Stimulated activated naive CD4-positive, alpha-beta T cell treated with Interleukin-2 at 50 U/mL for 16 hours (primary cell): ENCODE measurements at places on chromosomes 1 and 21.

GRCh38 chr1:41446851-41447610, 37.5 kb downstream of the EDN2 start:
- DNase-seq: no peak

- DNase-seq: no peak
Measured at GRCh38 chr1:65317866-65318653, 8.7 kb downstream of the DNAJC6 start.

GRCh38 chr1:9719978-9720722, 68.6 kb downstream of the PIK3CD start:
- DNase-seq: no peak

DNA sequence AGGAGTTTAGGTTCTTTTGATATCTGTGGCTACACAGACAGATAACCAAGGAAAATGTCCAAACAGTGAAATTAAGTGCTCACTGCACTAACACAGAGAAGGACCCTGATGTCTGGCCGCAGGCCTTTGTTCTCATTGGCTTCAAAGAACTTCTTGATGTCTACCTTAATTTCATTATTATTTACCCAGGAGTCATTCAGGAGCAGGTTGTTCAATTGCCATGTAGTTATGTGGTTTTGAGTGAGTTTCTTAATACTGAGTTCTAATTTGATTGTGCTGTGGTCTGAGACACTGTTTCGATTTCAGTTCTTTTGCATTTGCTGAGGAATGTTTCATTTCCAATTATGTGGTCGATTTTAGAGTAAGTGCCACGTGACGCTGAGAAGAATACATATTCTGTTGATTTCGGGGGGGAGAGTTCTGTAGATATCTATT, 15.2 kb upstream of the LGALS8 start:
- DNase-seq: no peak

DNA sequence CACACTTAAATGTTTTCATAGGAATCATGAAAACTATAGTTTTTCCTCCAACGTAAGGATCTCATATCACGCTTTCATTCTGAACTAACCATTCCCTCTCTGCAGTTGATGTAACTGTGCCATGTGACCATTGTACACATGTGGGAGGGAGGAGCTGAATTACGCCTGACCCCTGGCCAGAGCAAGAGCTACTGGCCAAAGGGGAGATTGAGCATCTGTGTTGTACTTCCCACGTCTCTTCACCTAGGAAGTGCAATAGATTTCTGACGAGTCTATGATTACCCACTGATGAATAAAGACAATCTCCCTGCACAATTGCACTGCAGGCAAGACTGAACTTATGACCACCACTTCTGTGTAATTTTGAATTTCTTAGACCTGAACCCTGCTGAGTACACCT, 24.0 kb downstream of the PTPRC start:
- no peak for DNase-seq

- no peak for DNase-seq
Measured at GRCh38 chr1:27331922-27332321, 9.9 kb upstream of the SYTL1 start.

GRCh38 chr1:42978317-42979035, 19.8 kb upstream of the SLC2A1 start:
- DNase-seq: no peak

DNA sequence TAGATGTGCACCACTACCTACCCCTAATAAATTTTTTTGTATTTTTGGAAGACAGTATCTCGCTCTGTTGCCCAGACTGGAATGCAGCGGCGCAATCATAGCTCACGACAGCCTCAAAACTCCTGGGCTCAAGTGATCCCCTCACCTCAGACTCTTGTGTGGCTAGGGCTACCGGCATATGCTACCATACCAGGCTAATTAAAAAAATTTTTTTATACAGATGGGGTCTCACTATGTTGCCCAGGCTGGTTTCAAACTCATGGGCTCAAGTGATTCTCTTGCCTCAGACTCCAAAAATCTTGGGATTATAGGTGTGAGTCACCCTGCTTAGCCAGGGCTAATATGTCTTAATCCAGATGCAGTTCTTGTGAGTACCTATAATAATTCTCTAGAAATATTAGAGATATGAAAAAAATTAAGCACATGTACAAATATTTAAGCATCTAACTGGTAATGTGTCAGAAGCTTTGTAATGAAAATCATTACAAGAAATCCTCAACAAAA, 9.5 kb downstream of the SORT1 start:
- DNase-seq: no peak

GRCh38 chr1:230365723-230366307, 60.3 kb downstream of the PGBD5 start:
- no peak for DNase-seq

DNA sequence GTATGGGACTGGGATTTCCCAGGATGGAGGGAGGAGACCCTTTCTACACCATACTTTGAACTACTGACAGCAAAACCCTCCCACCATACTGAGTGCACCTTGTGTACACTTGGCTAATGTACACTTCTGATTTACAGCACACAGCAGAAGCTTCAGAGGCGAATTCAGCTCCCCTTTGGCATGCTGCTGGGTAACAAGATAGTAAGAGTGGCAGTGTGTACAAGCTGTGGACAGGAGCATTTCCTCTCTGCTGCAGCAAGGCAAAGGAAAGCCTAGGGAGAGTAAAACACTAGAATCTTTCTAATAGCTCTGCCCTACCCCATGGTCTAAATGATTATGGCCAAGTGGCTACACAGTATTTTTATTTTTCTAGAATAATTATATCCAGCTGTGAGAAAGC, 83.9 kb upstream of the ARTN start:
- DNase-seq: no peak

- peak; percentile 59 for DNase-seq
Measured at GRCh38 chr1:9426291-9426711, 113.0 kb upstream of the SLC25A33 start.

GRCh38 chr1:227508431-227508830, 54.9 kb upstream of the ZNF678 start:
- no peak for DNase-seq

- DNase-seq: no peak
Measured at GRCh38 chr21:34202553-34203372, 129.4 kb downstream of the MRPS6 start.

- no peak for DNase-seq
Measured at GRCh38 chr21:37582590-37582989, 216.0 kb downstream of the DYRK1A start.

GRCh38 chr1:225595974-225596551, 56.9 kb downstream of the ENAH start:
- DNase-seq: no peak

- DNase-seq: no peak
Measured at GRCh38 chr1:220885971-220886370, 6.7 kb downstream of the HLX start.

DNA sequence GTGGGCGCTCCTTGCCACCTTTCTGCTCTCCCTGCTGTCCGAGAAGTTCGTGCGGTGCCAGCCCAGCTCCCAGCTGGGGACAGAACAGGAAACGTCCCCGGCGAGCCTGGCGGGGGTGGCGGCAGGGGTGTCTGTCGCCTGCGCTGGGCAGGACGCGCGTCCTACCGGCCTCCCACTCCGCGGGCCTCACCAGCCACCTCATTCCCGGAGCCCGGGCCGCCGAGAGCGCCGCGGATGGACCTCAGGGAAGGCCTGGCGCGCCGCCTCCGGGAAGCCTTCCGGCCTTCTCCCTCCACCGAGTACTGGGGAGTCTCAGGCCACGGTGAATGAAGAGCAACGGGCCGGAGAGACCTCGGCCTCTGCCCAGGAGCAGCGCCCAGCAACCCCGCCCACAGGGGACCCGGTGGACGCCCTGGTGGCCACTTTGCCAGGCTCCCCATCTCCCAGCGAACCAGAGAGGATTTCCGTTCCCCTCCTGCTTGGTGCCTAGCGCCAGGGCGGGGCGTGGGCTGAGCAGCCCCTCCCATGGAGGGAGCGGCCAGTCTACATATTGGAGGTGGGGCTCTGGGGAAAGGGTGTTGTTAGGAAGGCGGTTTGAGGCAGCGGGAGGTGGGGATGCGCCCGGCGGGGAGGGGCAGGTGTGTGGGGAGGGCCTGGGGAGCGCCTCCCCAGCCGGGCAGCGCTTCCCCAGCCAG, 9.5 kb upstream of the TNFRSF14 start:
- peak; percentile 73 for DNase-seq

DNA sequence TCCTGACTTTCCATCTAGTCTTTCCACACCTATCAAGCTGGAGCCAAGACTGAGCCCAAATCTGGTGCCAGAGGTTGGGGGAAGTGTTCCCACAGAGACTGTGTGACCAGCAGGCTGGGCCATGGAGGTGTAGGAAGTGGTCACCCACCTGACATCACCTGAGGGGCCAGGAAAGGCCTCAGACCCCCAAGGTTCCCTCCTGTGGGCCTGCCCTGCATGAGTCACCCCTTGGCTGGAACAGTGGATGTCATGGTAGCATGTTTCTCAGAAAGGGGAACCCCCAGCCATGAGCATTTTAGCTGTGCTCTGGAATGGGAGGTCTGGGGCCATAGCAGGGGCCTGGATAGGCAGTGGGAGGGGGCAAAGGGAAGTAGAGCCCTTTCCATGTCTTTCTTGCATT, 5.7 kb upstream of the TNFRSF8 start:
- no peak for DNase-seq

GRCh38 chr1:145879775-145880174, 5.9 kb downstream of the ANKRD35 start:
- DNase-seq: no peak

- no peak for DNase-seq
Measured at GRCh38 chr1:161943737-161944136, 79.9 kb downstream of the OLFML2B start.

DNA sequence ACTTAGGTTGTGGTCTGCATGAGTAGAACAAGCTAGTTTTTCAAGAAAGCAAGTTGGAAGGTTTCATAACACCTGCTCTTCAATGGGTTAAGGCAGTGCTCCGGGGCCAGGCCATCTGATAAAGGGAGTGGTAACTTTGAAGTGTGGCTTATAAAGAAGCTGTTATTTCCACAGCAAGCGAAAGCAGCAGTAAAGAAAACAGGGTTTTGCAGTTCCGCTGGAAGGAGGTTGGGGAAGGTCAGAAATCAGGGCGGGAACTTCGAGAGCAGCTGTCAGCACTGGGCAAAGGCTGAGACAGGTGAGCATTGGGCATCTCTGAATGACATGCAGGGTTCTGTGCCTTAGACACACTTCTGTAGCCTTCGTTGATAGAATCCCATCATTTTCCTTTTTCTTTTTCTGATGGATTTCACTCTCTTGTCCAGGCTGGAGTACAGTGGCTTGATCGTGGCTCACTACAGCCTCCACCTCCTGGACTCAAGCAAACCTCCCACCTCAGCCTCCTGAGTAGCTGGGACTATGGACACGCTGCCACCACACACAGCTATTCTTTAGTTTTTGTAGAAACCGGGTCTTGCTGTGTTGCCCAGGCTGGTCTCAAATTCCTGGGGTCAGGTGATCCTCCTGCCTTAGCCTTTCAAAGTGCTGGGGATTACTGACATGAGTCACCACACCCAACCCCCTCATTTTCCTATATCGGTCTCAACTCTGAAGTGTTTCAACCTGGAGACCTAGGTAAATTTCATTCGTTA, 20.5 kb downstream of the TMEM51 start:
- DNase-seq: no peak

DNA sequence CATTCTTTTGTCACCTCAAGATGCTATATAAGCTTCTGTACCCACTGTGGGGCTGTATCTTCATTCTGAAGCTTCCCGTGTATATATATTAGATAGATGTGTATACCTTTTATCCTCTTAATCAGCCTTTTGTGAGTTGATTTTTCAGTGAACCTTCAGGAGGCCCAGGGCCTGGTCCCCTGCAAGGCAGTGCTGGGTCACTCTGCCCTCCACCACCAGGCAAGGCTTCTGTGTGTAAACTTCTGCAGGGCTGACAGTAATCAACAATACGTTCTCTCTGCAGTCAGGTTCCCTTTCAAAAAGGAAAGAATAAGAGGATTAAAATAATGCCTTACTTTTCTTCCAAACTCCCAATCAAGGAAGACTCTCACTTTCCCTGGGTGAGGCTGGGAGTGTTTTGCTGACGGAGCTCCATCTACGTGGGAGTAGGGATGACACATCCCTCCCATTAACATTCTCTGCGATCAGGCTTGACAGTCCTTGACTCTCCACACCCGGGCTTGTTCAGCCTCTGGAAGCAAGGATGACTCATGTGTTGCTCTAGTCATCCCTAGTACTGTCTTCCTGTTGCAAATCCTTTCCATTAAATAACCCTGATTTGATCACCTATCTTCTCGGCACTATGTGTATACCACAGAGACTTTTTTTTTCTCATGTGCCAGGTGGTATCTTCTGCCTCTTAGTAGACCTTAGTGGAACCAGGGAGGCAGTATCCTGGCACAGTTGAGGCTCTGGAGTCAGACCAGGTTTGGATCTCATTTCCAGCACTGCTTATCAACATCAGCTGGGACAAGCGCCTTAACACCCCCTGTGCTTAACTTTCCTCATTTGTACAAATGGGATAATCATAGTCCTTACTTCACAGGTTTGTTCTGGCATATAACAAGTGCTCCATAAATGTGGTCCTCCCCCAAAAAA, 70.3 kb upstream of the KCNK1 start:
- no peak for DNase-seq

DNA sequence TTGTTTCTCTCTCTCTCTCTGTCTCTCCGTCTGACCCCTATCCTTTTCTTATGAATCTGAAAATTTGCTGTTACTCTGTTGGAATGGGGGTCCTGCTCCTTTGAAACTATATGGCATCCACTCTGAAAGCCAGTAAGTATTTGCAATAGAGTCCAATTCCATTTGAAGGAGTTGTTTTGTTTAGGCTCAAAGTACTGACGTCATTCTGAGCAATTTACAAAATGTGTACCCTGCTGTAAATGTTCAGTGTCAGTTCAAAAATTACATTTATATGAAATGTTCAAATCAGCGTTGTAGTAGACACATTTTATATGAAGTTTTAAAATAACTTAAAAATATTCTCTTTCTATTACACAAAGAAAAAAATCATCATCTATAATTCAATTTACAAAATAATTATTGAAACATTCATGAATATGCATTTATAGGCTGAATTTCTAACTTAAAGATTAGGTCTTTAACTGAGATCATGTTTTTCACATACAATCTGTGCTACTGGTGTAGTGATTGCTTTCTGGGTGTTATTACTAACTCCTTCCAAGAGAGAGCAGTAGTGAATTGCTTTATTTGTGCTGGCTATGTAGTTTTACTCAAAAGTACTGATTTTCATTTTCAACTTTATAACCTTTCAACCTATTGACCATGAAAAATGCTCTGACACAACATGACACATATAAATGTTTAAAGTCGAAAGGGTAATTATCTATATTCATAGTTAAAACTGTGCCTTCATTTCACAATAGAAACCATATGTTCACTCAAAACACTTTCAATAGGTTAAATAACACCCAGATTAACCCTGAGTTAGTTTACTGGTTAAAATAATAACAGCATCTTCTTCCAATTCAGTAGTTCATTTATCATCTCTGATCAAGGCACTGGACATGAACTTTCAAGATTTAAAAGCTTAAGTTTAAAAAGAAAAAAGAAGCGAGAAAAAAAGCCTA, 253.1 kb upstream of the ADGRL4 start:
- DNase-seq: no peak

DNA sequence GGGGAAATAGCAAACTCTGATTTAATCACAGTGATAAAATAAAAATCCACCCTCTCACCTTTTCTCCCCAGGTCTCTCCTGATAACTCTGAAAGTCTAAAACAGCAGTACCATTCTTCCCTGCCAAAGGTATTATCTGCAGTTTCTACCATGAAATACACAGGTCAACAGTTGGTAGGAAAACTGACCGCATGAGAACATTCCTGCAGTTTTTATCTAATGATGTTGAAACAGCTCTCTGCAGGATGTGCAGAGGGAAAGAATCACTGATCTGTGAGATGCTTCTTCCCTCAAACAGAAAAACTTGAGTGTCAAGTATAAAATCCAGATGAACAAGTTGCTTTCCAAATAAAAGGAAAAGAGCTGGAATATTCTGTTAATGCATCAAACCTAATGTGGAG, 39.1 kb downstream of the KCNJ6 start:
- no peak for DNase-seq

GRCh38 chr1:85502625-85503083, 37.7 kb upstream of the DDAH1 start:
- no peak for DNase-seq
